HCT116 (cell line): ENCODE measurements at places on chromosomes 16 and 17.

GRCh38 chr16:50154420-50154950 lies 1.4 kb downstream of the TENT4B start:
- DNase-seq, result no peak

- no peak for DNase-seq
Observed at GRCh38 chr17:12977008-12977751, 40.6 kb downstream of the ELAC2 start.

- no peak for DNase-seq
Observed at GRCh38 chr17:81405411-81405872, 10.2 kb downstream of the BAHCC1 start.

GRCh38 chr16:50114357-50115129 lies 38.6 kb upstream of the TENT4B start:
- DNase-seq, result no peak

DNA sequence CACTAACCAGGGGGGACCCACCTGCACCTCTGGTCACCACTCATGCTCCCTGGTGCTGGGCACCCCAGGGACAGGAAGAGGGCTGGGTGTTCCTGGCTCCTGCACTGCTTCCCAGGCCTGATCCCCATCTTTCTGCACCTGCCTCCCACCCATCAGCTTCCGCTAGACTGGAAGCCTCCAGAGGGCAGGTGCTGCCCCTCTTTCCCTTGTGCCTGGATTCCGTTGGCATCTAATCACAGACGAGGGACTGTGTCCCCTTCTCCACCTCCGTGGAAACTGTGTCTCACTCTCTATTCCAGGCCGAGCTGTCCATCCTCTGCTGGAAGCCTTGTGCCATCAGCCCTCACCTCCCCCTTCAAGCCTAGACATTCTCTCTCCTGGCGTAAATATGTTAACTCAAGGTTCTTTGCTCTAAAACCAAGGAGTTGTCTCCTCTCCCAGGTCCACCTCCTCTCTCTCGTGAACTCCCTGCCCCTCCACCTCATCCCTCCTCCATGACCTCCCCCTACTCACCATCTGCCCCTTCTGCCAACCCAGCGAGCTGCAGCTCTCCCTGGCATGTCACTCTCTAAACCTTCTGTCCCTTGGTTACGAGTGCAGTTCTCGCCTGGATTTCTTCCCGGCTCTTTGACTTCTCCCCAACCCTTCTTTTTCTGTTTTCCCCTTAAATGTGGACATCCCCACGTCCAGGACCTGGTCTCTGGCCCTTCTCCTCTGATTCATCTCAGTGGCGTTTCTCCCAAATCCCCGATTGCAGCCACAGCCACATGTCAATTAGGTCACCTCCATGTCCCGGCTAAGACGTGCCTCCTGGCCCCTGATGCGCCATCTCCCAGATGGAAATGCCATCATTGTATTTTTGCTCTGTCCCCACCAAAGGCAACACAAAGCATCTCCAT lies 107.7 kb downstream of the SEC14L1 start:
- DNase-seq, result no peak

GRCh38 chr17:55757659-55758058 lies 6.8 kb downstream of the PCTP start:
- no peak for DNase-seq

GRCh38 chr16:29804455-29805231 lies 1.7 kb upstream of the MAZ start:
- DNase-seq, result no peak

DNA sequence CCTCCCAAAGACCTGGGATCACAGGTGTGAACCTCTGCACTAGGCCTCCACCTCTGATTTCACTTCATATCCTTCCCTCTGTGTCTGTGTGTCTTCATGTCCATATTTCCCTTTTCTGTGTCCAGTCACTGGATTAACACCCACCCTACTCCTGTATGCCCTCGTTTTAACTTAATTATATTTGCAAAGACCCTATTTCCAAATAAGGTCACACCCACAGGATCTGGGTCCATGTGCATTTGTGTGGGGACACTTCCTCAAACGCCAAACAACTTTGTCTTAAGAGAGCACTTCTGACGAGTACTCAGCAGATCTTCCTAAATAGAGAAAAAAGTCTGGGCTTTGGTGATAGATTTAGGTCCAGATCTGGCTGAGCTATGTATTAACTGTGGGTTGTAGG lies 56.3 kb downstream of the MPHOSPH6 start:
- no peak for DNase-seq

DNA sequence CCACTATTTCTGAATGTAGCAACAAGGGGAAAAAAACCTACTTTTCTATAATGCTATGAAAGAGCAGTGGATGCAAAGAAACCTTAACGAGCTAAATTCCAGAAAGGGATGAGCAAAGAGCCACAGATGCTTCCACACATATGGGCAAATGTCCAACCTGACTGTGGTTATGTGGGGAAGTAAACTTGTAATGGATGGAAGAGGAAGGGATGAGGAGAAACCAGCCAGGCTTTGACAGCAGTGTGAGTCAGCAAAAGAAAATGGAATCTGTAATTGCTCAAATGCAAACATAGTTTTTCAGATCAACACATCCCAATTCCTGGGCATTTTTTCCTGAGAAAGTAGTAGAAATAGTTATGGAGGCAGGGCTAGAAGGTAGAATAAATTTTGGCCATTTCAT lies 204.8 kb upstream of the CPHXL start:
- DNase-seq, result no peak

DNA sequence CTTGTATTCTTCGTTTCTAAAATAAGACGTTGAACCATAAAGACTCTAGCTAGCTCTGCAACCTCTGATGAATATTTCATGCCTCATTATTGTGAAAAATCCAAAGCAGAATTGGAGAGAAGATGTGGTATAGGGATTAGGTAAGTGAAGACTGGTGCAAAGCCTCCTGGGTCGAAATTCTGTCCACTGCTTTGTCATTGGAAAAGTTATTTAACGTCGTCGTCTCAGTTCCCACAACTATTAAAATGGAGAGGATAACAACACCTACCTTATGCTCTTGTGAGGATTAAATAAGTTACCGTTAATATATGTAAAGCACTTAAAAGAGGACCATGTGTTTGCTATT lies 1.4 kb upstream of the PRPSAP2 start:
- no peak for DNase-seq

- no peak for DNase-seq
Observed at GRCh38 chr16:85594978-85595661, 18.0 kb upstream of the GSE1 start.

GRCh38 chr16:63239065-63239570 lies 1202.9 kb upstream of the CDH8 start:
- no peak for DNase-seq

DNA sequence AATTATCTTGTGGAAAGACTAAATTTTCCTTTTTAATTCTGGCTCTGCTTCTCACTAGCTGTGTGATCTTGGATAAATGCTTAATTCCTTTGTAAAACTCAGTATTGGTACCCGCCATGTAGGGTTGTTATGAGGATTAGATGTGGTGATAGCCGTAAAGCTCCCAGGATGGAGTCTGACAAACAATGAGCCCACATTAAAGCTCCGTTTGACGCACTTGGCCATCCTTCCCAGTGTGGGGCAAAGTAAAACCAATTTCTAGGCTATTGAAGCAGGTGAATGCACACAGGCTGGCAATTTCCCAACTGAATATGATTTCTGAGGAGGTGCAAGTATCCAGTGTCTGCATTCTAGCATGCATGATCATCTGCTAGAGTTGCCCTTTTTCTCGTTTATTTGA lies 123.6 kb downstream of the MRTFB start:
- no peak for DNase-seq

- DNase-seq, result no peak
Observed at GRCh38 chr16:28548306-28548802, 5.4 kb upstream of the SGF29 start.

DNA sequence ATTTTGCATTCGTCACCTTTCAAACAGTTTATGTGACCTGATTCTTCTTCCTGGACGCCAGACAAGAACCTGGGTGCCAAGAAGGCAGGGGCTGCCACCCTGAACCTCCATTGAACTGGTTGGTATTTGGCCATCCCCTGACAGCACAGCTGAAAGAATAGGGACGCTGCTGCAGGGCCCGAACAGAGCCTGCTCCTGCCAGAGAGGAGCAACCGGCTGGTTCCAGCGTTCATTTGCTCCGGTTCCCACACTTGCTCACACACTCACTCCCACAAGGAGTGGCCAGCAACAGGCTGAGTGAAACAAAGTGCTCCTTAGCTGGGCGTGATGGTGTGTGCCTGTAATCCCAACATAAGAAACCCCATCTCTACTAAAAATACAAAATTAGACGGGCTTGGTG lies 14.9 kb downstream of the KRT9 start:
- no peak for DNase-seq
